Stimulated activated CD4-positive, alpha-beta T cell treated with anti-CD3 and anti-CD28 coated beads, Interleukin-12 subunit alpha, Interleukin-12 subunit beta, amount 100 ng/mL, for 4 hours (primary cell): ENCODE measurements at places on chromosomes 4 and X.
A peak's percentile ranks its signal among the peaks of the same experiment; 100 is the strongest.

- DNase-seq, result no peak
These were observed 41.3 kb upstream of the UGT2B4 start for GRCh38 chr4:69536980-69537379.

GRCh38 chr4:41432881-41433280, 105.1 kb upstream of the LIMCH1 start:
- DNase-seq, result no peak

DNA sequence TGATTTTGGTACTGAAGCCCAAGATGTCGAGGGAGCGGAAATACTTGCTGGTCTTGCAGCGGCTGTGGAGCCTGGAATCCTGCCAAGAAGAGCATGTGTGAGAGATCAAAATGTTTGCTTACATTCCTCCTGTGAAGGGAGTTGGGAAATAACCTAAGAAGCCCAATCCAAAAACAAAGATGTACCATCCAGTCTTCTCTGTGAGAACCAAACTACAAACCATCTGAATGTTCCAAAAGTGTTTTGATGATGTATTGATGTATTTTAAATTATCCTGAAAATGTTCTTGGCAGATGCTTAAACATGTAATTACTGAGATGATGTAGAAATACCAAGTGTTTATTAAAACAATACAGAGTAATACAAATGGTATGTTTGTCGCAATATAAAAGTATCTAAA, 10.1 kb upstream of the ADH1A start:
- DNase-seq, result no peak

DNA sequence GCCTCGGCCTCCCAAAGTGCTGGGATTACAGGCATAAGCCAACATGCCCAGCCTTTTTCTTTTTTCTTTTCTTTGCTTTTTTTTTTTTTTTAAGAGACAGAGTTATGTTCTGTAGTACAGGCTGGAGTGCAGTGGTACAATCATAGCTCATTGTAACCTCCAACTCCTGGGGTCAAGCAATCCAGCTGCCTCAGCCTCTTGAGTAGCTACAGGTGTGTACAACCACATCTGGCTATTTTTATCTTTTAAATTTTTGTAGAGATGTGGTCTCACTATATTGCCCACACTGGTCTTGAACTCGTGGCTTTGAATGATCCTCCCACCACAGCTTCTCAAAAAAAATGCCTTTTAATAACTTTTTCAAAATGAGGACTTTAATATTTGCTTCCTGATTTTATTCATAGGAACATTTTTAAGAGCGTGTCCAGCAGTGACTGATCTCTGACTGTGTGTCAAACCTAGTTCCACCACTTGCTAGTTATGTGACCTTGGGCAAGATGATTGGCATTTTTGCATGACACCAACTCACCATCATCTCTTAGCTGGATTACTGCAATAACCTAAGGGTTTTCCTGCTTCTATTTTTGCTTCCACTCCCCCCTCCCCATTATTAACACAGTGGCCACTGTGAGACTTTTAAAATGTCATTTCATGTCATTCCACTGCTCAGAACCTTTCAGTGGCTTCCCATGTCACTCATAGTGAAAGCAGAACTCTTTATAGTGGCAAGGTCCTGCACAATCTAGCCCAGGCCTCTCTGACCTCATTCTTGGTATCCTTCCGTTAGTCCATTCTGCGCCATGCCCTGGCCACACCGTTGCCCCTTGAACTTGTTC, 4.5 kb upstream of the TNIP3 start:
- DNase-seq, result no peak

DNA sequence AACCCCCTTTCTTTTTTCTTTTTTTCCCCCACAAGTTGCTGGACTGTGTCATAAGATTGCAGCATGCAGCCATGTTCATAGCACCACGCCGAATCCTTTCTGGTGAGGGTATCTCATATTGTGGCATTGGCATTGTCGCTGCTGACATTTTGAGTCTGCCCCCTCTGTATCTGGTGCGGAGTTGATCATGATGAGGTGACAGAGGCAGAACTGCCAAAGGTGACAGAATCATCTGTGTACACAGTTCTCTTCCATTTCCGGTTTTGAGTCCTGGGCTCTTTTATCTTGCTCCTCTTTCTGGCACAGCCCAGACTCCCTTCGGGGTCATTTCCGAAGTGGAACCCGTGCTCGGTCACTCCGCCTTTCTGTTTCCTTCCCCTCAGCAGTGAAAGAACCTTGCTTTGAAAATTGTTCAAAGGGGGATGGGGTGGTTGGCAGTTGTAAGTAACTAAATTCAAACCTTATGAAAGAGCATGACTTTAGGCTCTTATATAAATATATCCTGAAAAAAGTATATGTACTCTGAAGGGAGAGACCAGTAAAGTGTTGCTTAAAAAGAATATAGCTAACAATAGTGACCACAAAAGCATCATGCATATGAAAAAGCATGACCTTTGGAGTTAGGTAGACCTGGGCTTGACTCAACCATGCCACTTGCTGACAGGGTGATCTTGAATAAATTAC, 55.0 kb upstream of the BMP2K start:
- DNase-seq, result peak; percentile 0

DNA sequence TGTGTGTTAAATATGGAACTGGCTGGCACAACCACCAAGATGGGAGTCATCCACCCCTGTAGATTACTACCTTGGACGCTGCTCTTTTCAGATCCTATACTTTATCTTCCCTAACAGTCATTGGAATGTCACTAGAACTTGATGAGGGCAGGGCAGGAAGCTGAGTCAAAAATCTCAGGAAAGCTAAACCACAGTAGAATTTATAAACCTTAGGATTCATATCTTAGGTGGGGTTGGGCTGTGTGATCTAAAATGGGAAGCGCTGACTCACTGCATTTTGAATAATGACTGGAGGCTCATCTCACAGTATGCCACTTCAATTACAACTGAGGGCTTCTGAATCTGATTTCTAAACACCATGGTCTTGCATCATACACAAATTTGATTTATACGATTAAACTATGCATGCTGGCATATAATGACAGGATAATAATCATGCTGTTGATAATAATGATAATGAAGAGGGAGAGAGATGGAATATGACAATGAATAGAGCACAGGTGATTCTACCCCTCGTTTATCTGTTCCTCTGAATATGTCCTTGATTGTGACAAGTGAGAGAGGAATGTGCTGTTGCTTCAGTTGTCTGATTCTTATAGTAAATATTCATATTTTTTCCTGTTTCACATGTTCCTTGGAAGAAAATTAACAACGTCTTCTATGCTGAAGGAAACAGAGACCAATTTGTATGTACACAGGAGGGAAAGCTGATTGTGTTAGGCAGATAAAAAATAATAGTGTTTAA, 270.3 kb upstream of the HS3ST1 start:
- no peak for DNase-seq

DNA sequence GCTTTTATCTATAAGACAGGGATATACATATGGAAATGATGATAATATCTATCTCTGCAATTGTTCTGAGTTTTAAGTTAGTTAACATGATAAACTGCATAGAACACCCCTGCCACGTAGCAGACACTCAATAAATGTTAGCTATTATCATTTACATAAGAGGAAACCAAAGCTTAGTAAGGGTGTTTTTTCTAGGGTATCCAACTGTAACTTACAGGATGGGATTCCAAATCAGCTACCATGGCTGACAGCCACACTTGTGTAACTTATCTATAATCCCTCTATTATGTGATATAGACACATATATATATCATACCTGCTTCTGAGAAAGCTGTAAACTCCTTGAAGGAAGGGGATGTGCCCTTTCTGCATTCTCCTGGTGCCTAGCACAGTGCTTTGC, 1.1 kb upstream of the SPARCL1 start:
- no peak for DNase-seq

GRCh38 chrX:72236841-72237240, 2.0 kb downstream of the ERCC6L start:
- DNase-seq, result no peak

- DNase-seq, result no peak
These were observed 57.3 kb upstream of the ENPEP start for GRCh38 chr4:110418641-110419040.

- DNase-seq, result peak; percentile 40
These were observed at the start of gene PCDH19 for GRCh38 chrX:100409610-100410590. TSS of gene PCDH19 (minus strand) at chrX:100410273. CDS start at chrX:100408597, 1,676 bp downstream.

DNA sequence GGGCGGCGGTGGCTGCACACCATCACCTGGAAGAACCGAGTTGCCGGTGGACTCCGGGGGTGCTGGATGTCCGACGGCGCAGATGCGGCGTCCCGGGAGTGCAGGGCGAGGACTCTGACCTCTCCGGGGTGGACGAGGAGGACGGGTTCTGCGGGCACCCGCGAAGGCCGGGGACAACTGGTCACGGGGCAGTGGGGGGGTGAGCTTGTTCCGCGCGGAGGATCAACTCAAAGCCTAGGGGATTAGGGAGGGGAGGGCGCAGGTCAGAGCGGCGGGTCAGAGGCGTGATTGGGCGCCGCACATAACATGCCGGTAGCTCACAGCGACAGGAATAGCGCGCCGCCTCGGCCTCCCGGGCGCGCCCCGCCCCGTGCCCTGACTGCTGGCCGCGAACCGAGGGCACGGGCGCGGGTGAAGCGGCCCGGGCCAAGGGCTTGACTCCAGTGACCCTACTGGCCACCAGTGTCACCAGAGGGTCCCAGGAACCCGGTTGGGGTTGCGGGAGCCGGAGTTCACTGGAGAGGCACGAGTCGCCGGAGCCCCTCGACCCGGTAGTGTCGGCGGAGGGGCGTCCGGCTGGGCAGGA, at the start of gene KLHL34:
KLHL34 (minus strand) TSS at position 179 of the 586 bp plus-strand sequence. CDS start 542 bp downstream, outside the sequence.
- no peak for DNase-seq

DNA sequence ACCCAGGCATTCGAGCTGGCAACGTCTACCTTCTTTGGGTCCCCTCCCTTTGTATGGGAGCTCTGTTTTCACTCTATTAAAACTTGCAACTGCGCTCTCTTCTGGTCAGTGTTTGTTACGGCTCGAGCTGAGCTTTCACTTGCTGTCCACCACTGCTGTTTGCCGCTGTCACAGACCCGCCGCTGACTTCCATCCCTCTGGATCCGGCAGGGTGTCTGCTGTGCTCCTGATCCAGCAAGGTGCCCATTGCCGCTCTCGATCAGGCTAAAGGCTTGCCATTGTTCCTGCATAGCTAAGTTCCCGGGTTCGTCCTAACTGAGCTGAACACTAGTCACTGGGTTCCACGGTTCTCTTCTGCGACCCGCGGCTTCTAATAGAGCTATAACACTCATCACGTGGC, 183.5 kb upstream of the GALNTL6 start:
- no peak for DNase-seq

- no peak for DNase-seq
These were observed 101.8 kb downstream of the TENM3 start for GRCh38 chr4:182344968-182345367.

DNA sequence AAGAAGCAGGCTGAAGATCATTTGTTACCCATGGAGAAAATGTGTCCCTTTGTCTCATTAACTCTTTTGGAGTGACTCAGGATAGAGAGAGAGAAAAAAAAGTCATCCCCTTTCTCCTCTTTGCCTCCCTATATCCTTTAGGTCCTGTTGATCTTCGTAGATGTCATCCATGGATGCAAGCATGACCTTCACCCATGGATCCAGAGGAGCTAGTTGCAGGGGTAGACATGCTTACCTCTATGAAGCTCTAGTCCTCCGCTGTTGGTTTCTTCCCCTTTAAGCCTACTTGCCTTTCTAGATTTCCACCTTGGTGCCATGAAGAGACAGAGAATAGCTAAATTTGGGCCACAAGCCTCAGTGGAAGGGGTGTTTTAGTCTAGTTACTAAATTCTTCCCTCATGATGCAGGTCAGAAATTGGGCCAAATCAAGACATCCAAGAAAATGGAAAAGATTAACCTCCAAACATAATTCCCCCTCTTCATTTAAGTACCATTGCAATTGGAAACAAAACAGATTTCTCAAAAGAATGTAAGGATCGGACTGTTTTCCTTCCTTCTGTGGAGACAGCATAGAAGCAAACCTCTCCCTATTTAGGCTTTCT, 178.4 kb downstream of the TECRL start:
- DNase-seq, result no peak

- no peak for DNase-seq
These were observed 66.0 kb downstream of the CAMK2D start for GRCh38 chr4:113695328-113696169.

GRCh38 chr4:163071308-163071707, 95.4 kb downstream of the NAF1 start:
- no peak for DNase-seq

DNA sequence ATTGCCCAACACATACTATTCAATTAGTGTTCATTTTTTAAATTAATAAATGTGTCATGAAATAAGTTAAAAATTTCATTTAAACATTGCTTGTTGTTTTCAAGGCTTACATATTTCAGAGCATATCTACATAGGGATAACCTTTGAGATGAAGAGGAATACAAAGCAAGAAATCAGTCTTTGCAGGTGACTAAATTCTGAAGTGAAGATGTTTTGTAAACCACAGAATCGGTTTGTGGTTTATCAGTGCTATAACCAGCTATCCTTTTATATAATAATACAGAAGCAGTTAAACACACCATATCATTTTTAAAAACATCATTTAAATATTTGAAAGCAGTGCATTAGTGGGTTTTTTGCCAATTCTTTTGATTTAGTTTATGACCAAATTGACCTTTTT, 26.9 kb downstream of the FAM241A start:
- no peak for DNase-seq

DNA sequence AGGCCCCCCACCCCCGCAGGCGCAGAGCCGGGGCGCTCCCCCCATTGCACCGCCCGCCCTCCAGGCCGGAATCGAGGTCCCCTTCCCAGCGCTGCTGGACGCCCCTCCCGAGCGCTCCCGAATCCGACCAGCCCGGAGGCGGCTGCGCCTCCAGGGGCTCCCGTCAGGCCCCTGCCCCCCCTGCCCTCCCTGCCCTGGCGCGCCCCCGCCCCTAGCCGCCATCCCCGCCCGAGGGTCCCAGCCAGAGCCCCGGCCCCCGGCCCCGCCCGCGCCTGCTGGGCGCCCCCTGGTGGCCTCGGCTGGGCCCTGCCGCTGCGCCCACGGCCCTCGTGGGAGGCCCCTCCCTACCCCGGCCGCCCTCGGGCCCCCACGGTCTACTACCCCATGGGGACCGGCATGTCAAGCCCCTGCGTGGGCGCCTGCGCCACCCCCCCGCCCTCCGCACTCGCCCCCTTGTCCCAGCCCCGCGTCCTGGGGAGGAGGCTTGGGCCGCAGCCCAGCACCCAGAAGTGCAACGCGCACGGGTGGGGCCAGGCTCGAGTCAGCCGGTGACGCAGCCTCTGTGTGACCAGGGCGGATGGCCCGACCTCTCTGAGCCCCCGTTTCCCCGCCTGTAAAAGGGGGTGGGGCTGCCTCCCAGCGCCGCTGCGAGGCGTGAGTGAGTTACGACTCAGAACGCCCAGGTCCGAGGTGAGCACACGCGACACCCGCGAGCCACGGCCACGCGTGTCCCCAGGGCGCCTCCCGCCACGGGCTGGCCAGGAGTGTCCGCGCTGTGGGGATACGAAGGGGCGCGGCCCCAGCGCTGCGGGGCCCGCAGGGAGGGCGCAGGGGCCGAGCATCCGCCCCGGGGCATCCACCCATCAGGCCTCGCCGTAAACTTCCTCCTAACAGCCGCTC, 104.9 kb downstream of the FAM53A start:
- peak; percentile 67 for DNase-seq

GRCh38 chr4:87838890-87839591, 6.3 kb downstream of the MEPE start:
- DNase-seq, result peak; percentile 4

DNA sequence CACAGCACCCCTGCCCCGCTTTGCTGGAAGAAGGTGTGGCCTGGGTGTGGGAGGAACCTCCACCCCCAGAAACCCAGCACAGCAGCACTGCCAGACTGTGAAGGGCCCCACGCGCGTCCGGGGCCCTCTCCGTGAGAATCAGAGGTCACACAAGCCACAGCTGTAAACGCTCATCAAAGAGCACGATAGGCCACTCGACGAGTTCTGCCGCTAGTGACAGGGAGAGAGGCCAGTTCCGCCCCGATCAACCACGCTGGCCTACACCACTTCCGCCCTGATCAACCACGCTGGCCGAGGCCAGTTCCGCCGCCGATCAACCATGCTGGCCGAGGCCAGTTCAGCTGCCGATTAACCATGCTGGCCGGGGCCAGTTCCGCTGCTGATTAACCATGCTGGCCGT, 25.9 kb upstream of the ADRA2C start:
- no peak for DNase-seq
